ENCODE measurements at places on chromosomes 16 and 17. TPM values are rescaled to one million over a fixed set of nuclear protein-coding genes. Genes with fewer than 3 reads are reported as not detected.

TPSD1 gene
- total RNA-seq, result not detected

ESRP2 gene
- total RNA-seq, result 1.5 TPM

ZMYND15 gene
- not detected for total RNA-seq

NCBP3 gene
- total RNA-seq, result 72.4 TPM

GJC1 gene
- total RNA-seq, result 76.9 TPM

SP6 gene
- 0.65 TPM for total RNA-seq

HAP1 gene
- 1.7 TPM for total RNA-seq

LGALS9B gene
- total RNA-seq, result not detected

GRAP gene
- total RNA-seq, result 0.46 TPM

CBLN1 gene
- total RNA-seq, result 0.11 TPM

GPT2 gene
- 37.7 TPM for total RNA-seq

DNA sequence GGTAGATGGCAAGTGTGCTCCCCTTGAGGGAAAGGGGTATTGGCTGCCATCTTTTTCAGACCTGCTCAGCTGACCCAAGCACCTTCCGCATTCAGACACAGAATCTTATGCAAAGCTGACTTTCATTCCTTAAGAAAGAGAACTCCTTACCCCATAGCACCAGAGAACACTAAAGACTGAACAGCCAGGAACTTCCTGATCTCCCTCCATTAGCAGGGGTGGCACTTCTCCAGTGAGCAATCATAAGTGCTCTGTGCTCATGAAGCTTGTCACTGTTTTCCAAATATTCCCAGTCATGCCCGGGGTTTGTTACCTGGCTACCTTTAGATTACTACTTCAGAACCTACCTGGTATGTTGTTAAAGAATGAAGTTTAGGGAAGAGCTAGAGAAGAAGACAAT lies 11.9 kb downstream of the HSD17B2 start:
- no peak for DNase-seq

DNA sequence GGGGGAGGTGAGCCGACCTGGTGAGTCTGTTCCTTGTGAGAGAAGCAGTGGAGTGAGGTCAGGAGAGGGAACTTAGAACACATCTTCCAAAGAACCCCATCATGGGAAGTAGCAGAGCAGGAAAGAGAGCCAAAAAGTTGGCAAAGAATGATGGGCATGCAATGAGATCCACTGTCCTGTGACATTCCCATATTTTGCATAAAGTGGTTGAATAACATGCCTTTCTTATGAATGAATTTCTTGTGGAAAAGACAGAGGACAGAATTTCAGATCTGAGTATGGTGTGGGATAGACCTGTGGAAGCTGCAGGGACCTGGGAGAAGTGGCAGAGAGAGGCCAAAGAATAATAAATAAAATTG lies 41.3 kb downstream of the TMEM100 start:
- DNase-seq, result no peak

DNA sequence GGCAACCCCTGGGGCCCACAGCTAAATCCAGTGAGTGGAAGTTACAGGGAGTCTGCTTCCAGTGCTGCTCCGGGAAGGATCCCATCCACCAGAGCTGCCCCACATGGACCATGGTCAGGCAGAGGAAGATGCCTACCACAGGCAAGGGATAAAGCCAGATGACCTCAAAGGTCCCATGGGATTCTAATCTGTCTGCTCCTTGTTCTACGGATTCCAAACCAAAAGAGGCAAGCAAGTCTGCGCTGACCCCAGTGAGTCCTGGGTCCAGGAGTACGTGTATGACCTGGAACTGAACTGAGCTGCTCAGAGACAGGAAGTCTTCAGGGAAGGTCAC lies 1.4 kb downstream of the CCL4L2 start:
- DNase-seq, result no peak

GRCh38 chr16:75620326-75621169 lies 2.5 kb downstream of the ADAT1 start:
- no peak for DNase-seq

DNA sequence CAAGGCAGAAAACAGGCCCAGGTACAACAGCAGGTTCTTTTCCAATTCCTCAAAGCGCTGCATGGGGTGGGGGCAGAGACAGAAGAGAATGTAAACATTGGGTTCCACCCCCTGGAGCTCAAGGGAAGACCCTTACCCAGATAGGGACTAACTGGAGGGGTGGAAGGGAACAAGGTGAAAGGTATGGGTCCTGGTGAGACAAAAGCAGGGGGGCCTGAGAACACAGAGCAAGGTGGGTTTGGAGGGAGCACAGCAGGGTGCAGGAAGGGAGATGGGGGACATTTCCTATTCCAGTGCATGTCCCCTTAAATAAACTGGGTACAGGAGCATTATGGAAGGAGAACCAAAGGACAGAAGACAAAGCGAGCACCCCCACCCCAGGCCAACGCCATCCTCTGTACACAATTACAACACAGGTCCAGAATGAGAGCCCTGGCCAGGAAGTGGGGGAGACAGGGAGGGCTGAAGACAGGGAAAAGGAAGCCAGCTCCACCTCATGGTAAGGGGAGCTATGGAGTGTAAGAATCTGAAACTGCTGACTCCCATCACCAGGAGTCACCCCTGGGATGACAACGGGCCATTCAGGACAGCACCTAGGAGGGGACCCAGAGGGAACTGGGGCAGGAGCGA lies 2.1 kb upstream of the CD2BP2 start:
- DNase-seq, result no peak

GRCh38 chr17:16973760-16974540 lies 2.0 kb upstream of the TNFRSF13B start:
- DNase-seq, result no peak

All from neural progenitor cell (in vitro differentiated cells).